ENCODE measurements at places on chromosomes 16 and 17.
A peak's percentile ranks its signal among the peaks of the same experiment; 100 is the strongest.

- no peak for DNase-seq
Measured at GRCh38 chr17:9386401-9386800, 189.2 kb downstream of the STX8 start.

- DNase-seq: no peak
Measured at GRCh38 chr17:79621151-79621943, 10.5 kb upstream of the RBFOX3 start.

DNA sequence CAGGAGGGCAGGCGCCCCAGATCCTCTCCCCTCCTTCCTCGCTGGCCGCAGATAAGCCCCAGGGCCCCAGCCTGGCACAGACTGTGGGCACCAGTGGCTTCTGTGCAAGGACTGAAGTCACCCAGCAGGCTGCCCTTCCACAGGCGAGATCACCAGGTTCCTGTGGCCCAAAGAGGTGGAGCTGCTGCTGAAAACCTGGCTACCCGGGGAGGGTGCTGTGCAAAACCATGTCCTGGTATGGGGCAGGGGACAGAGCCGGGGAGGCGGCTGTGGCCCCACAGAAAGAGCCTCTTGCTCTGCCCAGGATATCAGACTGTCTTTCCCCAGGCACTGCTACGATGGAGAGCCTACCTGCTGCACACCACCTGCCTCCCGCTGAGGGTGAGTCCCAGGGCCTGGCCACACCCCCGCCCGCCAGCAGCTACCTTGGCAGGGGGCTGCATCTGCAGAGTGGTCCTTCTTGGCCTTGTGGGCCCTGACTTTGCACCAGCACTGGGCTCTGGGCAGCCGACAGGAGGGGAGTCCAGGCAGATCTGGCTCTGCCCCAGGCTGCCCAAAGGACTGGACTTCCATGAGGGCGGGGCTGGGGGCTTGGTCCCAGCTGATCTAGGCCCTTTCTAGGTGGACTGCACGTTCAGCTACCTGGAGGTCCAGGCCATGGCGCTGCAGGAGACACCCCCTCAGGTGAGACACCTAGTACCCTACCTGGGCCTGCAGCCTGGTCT is 615 bp downstream of the CARMIL2 start:
- no peak for DNase-seq

- no peak for DNase-seq
Measured at GRCh38 chr16:83742124-83742899, 65.5 kb upstream of the HSBP1 start.

DNA sequence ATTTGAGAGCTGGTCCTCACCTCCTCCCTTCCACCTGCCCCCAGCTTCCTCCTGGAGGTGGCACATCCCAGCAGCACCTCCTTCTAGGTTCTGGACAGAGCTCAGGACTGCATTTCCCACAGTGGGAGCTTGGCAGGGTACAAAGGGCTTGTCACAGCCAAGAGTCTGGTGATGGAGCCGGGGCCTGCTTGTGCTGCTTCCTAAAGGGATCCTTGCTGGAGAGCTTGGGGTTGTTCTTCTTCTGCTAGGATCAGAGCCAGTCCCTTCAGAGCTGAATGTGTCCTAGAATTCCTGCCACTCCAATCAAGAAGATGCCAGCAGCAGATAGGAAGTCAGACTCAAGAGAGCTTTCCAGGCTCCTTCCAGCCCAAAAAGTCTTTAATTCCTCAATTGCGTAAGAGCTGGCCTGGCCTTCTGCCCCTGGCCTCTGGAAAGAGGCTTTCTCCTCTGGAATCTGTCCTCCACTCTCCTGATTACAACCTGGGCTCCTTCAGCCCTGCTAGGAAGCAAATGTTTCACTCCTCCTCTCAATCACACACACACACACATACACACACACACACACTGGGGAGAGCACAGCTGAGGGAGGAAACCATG is 4.4 kb downstream of the CD300E start:
- no peak for DNase-seq

DNA sequence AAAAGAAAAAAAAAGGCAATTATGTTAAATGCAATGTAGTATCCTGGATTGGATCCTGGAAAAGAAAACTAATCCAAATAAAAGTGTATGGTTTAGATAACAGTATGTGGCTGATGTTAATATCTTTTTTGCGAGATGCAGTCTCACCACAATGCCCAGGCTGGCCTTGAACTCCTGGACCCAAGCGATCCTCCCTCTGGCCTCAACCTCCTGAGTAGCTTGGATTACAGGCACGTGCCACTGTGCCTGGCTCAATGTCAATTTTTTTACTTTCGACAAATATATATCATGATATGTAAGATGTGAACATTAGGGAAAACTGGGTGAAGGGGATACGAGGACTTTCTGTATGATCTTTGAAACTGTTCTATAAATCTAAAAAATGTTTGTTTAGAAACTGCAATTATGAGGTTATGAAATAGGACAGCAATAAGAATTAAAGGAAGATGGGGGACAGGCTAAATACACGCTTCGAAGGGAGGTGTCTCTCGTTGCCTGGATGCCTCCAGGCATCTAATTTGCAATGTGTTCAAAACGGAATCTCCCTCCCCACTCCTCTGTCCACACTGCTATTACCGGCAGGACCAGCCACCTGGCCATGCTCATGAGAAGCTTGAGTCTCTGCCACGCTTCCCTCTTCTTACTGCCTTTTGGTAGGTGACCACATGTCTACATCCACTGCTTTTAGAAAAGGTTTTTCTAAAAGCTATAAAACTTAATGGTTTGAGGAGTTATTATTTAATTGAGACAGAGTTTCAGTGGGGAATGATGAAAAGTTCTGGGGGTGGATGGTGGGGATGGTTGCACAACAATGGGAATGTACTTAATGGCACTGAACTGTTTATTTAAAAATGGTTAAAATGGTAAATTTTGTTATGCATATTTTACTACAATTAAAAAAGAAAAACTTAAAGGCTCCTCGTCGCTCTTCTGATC is 15.2 kb downstream of the UBE2O start:
- no peak for DNase-seq

- DNase-seq: no peak
Measured at GRCh38 chr17:78316867-78317789, 42.7 kb downstream of the SOCS3 start.

GRCh38 chr16:83599789-83600462 is 207.9 kb upstream of the HSBP1 start:
- DNase-seq: peak; percentile 64

DNA sequence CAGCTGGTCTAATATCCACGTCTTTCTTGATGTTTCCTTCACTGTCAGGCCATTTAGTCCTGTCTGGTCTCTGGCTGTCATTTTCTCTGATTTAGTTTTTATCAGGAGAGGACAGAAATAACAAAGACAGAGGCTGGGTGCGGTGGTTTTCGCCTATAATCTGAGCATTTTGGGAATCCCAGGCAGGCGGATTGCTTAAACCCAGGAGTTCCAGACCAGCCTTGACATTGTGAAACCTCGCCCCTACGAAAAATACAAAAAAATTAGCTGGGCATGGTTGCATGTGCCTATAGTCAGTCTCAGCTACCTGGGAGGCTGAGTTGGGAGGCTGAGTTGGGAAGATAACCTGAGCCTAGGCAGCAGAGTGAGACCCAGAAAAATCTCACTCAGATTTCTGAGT is 7.1 kb downstream of the SRCAP start:
- DNase-seq: no peak

DNA sequence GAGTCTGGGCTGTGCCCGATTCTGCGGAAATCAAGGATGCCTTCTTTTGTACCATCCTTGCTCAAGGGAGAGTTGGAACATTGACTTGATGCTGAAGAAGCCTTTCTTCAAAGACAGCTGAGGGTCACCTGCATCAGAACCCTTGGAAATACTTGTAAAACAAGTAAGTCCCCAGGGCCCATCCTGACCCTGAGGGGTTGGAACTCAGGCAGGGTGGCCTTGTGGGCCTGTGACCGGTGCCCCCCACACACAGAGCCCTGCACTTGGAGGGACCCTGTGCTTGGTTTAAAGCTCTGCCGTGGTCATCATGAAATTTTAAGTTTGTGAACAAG is 56.9 kb downstream of the WIPI1 start:
- DNase-seq: no peak

DNA sequence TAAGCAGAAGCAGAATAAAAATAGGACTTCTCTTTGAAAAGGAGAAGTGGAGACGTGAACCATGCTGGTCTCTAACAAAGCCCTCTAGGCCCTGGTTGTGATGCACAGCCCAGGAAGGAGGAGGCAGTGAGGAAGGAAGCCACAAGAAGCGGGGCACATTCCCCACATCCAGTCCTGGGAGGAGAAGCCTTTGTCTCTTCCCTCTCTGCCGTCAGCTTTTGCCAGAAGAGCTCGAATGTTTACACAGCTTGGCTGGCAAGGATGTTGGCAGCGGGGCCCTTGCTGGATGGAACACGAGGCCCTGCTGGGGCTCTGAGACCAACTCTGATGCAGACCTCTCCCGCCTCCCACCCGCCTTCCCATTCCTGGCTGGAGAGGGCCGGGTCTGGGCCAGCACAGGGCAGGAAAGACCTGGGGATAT is 91.3 kb downstream of the MAF start:
- peak; percentile 62 for DNase-seq

DNA sequence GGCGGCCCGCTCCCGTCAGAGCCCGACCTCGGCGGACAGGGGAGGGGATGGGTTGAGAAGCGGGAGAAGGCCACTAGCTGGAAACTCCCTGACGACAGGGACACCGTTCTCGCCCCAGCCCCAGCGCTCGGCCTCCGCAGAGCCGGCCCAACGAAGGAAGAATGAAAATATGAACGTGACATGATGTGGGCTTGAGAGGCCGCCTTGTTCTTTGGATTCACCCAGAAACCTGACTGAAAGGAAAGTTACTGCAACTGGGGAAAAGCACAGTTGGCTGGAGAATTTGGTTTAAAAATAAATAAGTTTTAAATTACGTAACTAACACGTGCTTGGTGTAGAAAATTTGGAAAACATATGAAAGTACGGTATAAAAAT is 21.1 kb downstream of the NPTX1 start:
- DNase-seq: peak; percentile 48

GRCh38 chr17:82400206-82400605 is 17.9 kb upstream of the HEXD start:
- no peak for DNase-seq

DNA sequence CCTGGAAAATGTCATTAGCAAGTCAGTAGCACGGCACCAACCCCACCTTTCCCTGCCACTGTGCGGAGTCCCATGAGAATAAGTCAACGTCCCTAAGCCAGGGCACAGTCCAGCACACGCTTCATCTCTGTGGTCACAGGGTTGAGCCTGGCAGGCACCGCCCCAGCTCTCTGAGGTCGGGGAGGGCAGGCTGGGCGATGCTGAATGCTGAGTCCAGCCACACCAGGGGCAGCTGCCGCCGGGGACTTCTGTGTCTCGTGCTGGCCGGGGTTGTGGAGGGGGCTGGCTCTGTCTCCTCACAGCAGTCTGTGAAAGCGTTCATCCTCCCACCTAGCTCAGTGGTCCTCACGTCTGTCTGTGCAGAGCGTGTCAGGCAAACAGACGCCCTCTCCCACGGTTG is 53.2 kb downstream of the BANP start:
- DNase-seq: no peak

- no peak for DNase-seq
Measured at GRCh38 chr16:82034981-82035612, at the start of gene HSD17B2. HSD17B2 (plus strand) TSS chr16:82035253; CDS start chr16:82035425, 172 bp downstream.

DNA sequence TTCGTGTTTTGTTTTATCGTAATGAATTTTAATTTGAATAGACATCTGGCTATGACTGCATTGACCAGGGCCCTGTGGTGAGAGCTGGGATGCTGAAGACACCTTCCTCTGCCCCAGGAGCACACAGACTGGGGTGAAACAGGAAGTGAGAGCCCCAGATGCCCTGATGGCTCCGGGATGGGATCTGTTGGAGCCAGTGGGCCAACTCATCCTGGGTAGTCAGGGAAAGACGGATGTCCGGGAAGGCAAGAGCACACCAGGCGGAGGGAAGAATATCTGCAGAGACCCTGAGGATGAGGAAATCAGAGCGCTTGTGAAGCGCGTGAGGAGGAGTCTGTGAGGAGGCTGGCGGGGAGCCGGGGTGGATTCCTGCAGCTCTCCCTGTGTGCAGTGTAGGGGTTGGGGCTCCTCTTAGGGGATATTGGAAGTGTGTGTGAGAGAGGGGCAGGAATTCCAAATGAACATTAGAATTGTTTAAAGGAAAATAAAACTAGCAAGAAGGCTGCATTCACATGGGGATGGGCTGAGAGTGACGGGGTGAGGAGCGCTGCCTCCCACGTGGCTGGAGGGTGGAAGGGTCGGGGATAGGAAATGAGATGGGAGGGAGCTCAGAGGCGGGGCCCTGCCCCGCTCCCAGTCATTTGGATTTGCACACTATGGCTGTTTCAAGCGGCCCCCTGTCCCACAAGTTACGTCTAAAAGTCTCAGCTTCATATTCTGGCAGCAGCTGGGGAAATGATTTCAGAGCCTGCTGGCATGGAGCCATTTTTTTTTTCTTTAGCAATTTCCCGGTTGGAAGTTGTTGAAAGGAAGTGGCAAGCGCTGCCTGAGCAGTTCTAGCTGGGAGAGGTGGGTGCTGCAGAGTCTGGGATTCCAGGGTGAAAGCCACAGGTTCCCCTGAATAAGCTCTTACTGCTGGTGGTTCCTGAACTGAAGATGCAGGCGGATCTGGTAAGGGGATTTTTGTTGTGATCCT is 71.2 kb upstream of the LGALS9 start:
- DNase-seq: peak; percentile 26

DNA sequence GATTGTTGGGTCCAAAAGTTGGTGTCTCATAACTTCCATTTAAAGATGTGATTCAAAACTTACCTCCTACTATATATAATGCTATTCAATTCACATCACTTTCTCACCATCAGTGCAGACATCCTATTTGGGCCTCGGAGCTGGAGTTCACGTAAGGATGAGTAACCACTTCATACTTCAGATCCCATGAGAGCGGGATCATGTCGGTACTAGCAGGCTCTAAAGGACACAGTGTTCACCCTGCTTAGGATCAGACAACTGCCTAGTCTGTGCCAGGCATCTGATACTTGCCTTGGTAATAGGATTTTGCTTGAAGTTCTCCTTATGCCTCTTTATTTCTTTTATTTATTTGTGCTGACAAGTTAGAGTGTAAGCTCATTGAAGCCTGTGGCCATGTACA is 39.5 kb downstream of the RBFOX1 start:
- no peak for DNase-seq

- DNase-seq: peak; percentile 79
Measured at GRCh38 chr16:3129137-3130131, 5.4 kb upstream of the ZNF213 start.

DNA sequence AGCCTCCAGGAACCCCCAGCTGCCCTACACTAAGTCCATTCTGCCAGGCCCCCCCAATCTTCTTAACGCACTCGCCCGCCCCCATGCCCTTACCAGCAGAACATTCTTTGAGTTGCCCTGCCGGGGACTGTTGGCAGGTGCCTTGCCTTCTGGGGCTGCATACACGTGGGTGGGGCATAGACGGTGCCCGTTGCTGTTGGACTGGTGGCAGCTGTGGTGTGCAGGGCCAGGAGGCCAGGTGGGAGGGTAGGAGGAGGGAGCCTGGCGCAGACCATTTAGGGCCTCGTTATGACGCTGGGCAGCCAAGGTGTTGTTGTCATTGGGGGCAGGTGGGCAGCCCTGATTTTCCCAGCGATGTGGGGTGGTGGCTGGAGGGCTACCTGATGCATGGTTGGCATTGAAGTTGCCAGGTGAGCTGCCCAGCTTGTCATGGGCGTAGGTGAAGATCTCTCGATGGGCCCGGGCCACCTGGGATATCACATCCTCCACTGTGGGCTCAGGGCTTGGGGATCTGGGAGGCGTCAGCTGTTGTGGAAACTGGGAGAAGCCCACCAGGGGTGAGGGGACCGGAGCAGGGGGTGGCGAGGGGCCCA is 4.9 kb downstream of the NR1D1 start:
- no peak for DNase-seq

- no peak for DNase-seq
Measured at GRCh38 chr17:69763503-69763902, 311.5 kb upstream of the KCNJ16 start.

GRCh38 chr16:4010225-4011158 is 105.8 kb downstream of the ADCY9 start:
- DNase-seq: no peak

All from NCI-H2029 (cell line).